ENCODE measurements at places on chromosomes 1 and 21. TPM values are rescaled to one million over a fixed set of nuclear protein-coding genes. Genes with fewer than 3 reads are reported as not detected.

PRR9 gene
- total RNA-seq, result not detected

NBPF20 gene
- total RNA-seq, result 2.0 TPM

HRNR gene
- total RNA-seq, result under 0.01 TPM

CD34 gene
- total RNA-seq, result 0.14 TPM

S100A1 gene
- not detected for total RNA-seq

LCE2B gene
- total RNA-seq, result not detected

Measured in smooth muscle cell of bladder (primary cell).